IMR-90 (cell line): ENCODE measurements at places on chromosomes 1 and 21. TPM values are rescaled to one million over a fixed set of nuclear protein-coding genes. Genes with fewer than 3 reads are reported as not detected.

Gene VASH2
- total RNA-seq = 0.83 and 0.90 TPM in 2 replicates

Gene TDRD10
- total RNA-seq = not detected in 2 replicates

Gene RAB7B
- total RNA-seq = 9.1 and 10.6 TPM in 2 replicates

Gene CLCA4
- not detected in 2 replicates for total RNA-seq

Gene SYT11
- total RNA-seq = 37.8 and 43.7 TPM in 2 replicates

Gene ARHGAP29
- total RNA-seq = 30.3 and 45.3 TPM in 2 replicates

Gene RNF207
- 2.7 and 3.9 TPM in 2 replicates for total RNA-seq

Gene RSPH1
- not detected in 2 replicates for total RNA-seq

Gene FAM151A
- not detected in 2 replicates for total RNA-seq

Gene LRRC8B
- total RNA-seq = 1.4 and 1.8 TPM in 2 replicates

Gene TMEM269
- not detected in 2 replicates for total RNA-seq

Gene TACSTD2
- not detected in 2 replicates for total RNA-seq

Gene CADM3
- total RNA-seq = not detected in 2 replicates

Gene ETV3L
- total RNA-seq = not detected in 2 replicates

Gene KCNJ6
- under 0.01 TPM in 2 replicates for total RNA-seq

Gene ATAD3C
- total RNA-seq = not detected in 2 replicates
